ENCODE measurements at places on chromosomes 16 and 17.

DNA sequence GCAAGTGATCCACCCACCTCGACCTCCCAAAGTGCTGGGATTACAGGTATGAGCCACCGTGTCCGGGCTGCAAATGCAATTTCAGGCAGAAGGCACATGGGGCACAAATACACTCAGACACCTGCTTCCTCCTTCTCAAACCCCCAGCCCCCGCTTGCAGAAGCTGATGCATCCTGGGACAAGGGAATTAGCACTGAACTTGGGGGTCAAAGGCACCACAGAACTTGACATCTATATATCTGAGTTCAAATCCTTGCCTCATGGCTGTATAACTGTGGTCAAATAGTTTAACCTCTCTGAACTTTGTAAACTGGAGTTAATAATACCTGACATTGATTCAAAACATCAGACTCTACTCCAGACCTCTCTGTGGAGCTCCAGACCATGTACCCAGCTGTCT, 4.1 kb upstream of the ARL5C start:
- no peak for DNase-seq

- DNase-seq = no peak
Measured at GRCh38 chr16:82987767-82988166, 361.0 kb downstream of the CDH13 start.

GRCh38 chr16:28204204-28204603, 7.6 kb downstream of the XPO6 start:
- no peak for DNase-seq

- DNase-seq = no peak
Measured at GRCh38 chr17:51056813-51057510, 63.7 kb downstream of the SPAG9 start.

GRCh38 chr16:88618182-88618955, 20.0 kb upstream of the IL17C start:
- no peak for DNase-seq

- DNase-seq = no peak
Measured at GRCh38 chr16:57367116-57367752, 5.1 kb upstream of the CX3CL1 start.

DNA sequence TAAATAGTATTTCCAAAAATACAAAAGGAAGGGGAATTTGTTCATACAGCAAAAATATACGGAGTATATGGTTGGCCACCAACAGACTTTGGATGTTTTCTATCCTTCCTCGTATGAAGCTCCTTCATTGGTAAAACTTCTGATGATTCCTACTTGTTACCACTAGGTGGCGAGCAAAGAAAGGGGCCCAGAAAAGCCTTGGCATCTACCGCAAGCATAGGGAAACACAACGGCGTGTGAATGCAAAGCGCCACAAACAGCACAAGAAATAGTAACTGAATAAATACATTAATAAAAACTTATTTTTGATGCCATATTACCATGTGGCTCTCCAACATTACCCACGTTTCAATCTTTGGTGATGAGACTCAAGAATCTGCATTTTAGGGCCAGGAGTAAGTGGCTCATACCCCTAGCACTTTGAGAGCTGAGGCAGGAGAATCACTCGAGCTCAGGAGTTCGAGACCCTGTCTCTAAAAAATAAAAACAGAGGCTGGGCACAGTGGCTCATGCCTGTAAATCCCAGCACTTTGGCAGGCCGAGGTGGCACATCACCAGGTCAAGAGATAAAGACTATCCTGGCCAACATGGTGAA, 34.5 kb downstream of the YWHAE start:
- peak; percentile 28 for DNase-seq

DNA sequence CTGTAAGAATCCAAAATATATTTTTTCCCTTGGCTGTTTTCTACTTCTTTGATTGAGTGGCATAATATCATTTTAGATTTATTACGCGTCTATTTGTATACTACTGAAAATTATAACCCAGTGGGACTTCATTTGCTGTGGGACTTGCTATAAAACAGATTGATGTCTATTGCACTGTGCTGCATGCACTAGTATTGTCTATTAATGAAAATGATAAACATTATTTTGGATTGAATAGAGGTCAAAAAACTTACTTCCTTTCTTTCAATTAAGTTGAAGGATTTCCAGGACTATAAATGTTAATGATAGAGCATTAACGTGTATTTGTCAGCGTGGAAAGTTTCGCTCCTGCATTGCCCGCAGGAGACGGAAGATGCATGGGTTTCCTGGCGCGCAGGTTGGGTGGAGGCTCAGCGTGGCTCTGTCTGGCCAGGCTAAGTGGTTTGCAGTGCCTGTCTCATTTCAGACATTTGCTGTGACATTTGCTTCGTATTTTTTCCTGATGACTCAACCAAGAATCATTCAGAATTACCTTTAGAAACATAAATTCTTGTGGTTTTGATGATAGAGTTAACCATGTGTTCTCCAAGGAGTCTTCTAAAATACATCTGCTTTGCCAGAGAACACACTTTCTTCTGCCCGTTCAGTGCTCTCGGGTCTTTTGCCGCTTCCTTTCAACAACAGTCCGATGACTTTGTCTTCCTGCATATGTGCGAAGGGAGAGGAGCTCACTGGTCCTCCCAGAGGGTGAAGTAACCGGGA, 216.7 kb downstream of the RPTOR start:
- no peak for DNase-seq

- no peak for DNase-seq
Measured at GRCh38 chr16:64311241-64311640, 810.6 kb downstream of the CDH11 start.

DNA sequence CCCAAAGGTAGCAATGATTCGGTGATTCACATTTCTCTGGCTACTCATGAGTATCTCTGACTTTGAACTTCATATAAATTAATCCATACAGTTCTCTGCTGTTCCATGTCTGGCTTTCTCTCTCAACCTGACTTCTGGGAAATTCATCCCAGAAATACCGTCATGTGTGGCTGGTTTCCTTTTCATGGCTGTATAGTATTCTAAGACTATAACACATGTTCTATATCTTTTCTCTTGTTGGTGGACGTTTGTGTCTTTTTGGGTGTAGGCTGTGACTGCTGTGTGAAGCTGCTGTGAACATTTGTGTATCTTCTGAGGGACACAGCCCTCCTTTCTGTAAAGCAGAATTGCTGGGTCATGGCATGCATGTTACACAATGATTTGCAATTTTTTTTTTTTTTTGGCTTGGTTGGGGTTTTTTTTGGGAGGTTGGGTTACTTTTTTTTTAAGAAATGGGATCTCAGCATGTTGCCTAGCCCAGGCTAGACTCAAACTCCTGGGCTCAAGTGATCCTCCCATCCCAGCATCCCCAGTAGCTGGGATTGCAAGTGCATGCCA, 6.3 kb downstream of the TTYH2 start:
- no peak for DNase-seq

DNA sequence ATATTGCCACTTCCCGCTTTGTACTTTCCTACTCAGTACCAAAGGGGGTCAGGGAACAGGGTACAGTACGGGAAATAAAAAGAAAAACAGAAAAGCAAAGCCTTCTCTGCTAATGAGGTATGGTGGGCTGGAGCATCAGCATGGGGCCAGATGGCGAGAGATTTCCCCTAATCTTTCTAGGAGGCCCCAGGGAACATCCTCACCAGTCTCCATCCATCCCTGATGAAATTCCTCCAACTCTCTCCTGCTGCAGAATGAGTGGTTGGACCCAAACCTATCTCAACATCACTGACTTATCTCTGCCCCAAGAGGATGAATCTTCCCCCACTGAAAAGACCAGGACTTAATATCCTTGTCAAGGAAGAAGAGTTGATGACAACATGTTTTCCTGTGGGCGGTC, 185.6 kb downstream of the C16orf78 start:
- DNase-seq = no peak

DNA sequence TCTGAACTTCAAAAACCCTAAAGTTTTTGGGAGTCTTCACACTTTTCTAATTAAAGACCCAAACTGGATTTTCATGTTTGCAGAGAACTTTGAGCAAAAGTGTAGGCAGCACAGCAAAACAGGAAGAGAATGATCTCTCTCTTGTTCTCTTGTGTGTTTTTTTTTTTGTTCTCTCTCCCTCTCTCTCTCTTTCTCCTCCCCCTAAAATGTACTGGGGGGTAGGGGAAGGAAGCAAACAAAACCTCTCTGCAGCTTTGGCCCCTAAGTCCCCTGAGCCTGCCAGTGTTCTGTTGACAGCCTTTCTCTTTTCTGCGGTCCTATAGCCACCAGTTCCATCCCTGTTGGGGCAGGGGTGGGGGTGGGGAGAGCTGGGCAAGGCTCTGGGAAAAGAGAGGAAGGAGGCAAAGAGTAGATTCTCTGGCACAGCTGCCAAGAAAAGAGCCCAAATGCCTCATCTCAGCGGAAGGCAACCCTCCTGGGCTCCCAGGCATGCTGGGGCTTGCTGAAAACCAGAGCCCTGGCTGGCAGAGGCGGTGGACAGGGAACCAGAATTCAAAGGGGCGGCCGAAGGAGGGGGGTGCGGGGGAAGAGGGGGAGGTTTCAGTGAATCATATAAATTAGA, 295.3 kb downstream of the SOX9 start:
- DNase-seq = no peak

- no peak for DNase-seq
Measured at GRCh38 chr17:5583426-5584382, 605 bp downstream of the NLRP1 start.

- peak; percentile 40 for DNase-seq
Measured at GRCh38 chr16:81585785-81586184, 141.2 kb downstream of the CMIP start.

DNA sequence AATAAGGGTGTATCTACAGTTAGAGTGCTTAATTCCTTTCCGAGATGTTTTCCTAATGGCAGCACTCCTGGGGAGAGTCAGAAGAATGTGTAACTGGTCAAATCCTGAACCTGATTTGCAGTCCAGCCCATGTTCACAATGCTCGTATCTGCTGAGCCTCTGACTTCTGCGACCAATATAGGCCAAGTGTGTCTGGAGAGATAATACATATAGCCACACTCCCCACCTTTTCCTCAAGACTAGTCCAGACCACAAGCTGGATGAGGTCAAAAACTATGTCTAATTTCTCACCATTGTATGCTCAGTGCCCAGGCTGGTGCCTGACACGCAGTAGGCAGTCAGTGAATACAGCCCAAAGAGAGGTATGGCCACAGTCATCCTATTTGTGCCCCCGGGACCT, 58.0 kb downstream of the XYLT1 start:
- DNase-seq = no peak

GRCh38 chr17:49487183-49487582, 7.9 kb upstream of the NGFR start:
- DNase-seq = no peak

- DNase-seq = no peak
Measured at GRCh38 chr16:85329059-85329812, 217.0 kb upstream of the CIBAR2 start.

DNA sequence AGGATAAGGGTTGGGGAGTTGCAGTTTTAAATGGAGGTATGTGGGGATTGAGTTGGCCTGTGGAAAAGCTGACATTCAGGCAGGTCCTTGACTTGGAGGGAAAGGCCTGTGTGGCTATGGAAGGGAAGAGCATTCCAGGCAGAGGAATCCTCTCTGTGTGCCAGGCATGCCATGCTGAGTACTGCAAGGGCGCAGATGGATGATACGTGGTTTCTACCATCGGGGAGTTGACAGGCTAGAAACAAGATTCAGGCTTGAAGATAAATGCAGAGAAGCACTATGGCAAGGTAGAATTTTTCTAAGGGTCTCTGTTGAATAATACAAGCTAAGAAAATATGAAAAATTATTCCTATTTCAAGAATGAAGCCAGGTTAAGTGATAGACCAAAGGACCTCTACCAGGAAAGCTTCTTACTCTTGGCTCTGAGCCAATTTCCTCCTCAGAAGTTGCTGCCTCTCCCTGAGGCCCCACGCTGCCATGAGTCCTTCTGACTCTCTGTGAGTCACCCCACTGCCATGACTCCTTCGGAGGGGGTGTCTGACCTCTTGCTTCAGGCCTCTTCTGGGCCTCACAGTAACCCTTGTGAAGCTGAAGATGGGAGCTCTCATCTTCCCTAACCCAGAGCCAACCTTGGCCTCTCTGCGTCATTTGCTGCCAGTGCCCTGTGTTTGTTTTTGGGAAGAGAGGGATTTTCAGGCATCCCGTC, 75.8 kb downstream of the WNT3 start:
- DNase-seq = no peak

- DNase-seq = no peak
Measured at GRCh38 chr16:27225536-27226360, 22.4 kb downstream of the KDM8 start.

GRCh38 chr17:4908711-4909496, 6.0 kb upstream of the CHRNE start:
- DNase-seq = no peak

- no peak for DNase-seq
Measured at GRCh38 chr16:59385959-59386358, 651.8 kb upstream of the GOT2 start.

GRCh38 chr16:87140211-87141200, 176.7 kb downstream of the C16orf95 start:
- DNase-seq = no peak

DNA sequence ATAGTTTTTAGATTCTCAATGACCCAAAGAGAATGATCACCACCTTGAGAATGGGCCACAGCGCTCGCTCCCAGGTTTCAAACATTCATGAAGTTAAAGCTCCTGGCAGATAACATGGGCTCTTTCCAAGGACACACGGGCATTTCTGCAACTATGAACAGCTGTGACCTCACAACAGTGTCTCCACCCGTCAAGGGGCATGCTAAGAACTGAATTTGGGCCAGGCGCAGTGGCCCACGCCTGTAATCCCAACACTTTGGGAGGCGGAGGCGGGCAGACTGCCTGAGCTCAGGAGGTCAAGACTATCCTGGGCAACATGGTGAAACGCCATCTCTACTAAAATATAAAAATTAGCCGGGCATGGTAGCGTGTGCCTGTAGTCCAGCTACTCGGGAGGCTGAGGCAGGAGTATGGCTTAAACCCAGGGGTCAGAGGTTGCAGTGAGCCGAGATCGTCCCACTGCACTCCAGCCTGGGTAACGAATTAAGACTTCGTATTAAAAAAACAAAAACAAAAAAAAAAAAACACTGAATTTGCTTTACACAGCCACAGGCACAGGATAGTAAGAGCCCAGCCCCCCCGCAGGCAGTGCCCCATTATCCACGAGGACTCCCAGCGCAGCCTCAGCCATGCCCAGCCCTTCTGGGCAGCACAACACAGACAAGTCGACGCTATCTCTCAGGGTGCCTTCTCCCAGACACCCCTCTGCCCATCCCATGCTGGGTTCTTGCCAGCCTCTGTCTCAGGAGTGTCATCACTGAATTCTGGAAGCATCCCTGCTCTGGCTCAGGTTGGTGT, 7.2 kb downstream of the USP7 start:
- DNase-seq = no peak

DNA sequence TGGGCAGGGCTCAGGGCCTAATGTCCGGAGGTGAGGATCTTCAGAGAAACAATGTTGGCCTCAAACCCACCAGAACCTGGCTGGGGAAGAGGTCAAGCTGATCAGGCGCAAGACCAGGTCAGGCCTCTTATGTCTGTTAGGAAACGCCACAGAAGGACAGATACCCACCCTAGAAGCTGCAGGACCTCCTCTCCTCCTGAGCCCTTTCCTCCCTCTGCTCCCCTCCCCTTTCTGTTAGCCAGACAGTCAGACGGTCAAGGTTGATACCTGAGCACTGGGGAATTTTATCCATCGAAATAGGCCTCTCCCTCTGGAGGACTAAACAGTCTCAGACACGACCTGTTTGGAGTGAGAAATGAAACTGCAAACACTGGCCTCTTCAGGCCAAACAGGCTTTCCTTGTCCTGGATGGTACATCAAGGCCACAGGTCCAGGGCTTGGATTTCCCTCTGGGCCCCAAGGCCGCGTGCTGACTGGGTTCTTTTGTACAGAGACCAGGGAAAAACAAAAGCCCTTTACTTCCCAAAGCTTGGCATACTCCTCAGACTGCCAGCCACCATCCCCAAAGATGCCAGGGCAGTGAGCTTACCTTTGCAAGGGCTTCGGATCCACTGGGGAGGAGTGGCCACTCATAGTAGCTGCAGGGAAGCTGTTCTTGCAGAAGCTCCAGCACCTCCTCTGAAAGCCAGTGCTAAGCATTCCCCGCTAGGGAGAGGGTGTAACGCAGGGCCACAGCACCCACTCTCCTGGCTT, 135.8 kb downstream of the CCDC182 start:
- DNase-seq = no peak
